ENCODE measurements at places on chromosomes 7 and 10.

DNA sequence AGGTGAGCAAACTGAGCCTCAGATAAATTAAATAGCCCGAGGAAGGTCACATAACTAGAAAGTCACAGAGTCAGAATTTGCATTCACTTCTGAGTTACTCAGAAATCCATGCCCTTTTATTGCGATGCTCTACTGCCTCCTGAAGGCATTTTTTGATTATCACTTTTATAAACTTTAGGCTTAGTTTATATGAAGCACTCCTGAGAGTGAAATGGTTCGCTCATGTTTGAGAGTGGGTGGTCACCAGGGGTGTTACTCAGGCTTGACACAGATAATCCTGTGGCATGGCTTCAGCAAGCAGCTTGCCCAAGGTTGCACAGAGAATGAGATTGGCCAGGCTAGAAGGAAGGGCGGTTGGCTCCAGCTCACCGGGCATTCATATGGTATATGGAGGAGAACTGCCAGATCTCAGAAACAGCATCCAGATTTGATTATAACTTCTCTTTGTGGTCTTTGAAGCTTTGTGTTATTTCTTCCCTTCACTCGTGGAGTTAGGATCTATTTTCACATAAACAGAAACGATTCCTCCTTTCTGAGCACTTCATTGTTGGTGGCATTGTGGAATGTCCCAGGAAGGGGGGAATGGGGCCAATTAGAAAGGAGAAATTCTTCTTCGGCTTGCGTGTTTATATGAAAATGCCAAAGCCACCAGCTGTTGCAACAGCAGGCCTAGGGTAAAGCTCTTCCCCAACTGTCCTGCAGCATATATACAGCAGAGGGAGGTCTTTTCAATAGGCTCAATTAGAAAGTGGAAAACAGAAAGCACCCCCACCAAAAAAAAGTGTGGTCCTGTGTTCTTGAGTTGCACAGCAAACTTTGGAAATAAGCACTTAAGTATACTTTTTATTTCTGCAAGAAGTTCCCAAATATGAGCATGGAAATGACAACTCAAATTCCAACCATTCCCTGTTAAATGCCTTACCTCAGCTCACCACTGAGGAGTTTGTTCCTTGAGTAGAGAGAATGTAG, 628.8 kb downstream of the SUGCT start:
- no peak for DNase-seq

DNA sequence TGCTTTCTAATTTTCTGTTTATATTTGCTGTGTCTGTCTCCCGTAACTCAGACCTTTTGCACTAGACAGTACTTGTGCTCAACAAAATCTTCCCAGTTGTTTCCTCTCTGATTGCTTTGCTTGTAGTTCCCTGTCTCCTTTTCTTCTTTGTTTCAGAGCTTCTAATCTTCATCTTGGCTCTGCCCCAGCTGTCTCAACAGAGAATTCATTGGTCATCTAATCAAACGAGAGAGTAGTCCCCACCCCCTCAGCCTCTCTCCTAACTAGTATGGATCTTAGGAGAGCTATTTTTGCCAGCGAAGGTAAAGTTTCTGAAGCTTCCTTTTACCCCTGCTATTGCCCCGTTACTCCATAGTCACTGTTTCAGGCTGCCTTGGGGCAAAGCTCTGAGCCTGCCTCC, 32.8 kb downstream of the SLC26A4 start:
- DNase-seq = no peak

GRCh38 chr10:116907245-116907987, 58.1 kb downstream of the ENO4 start:
- DNase-seq = no peak

DNA sequence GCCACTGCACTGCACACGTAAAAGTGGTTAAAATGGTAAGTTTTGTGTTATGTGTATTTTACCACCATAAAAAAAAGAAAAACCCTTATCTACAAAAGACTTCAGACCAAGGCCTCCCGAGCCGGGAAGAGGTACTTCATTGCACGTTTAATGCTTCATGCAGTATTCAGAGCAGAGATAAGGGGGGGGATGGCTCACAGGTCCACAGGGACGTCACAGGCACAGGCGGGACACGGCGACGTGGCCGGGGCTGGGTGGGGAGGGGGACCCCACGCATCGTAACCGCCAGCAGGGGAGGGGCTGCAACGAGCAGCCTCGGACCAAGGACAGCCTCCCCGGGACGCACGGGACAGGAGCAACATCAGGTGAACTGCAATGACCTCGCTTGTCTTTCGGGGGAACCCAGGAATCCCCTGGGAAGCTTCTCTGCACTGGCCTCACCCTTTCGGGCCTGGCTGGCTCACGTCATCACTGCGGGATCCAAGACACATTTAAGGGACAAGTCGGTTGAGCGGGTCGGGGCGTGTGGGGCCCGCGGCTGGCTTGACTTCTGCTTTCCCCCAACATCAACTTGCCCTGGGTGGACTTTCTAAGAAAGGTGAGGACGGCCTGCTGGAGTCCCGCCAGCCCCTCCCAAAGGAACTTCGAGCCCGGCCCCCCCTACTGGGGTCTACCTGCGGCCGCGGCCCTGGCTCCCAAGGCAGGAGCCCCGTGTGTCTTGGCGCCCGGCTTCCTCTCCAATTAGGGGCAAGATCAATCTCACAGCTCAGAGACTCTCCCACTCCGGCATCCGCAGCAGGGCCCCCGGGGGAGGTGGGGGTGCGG, 29.6 kb upstream of the PDGFA start:
- DNase-seq = no peak

- no peak for DNase-seq
These were observed 84.1 kb downstream of the PTPRE start for GRCh38 chr10:127990846-127991542.

All from left kidney (tissue), 8 donors.